Activated T-helper 17 cell treated with anti-CD3 and anti-CD28 coated beads, Interleukin-2, amount 50 U/mL, for 72 hours (primary cell): ENCODE measurements at places on chromosomes 7 and 10.
A peak's percentile ranks its signal among the peaks of the same experiment; 100 is the strongest.

- ATAC-seq, result no peak
Measured at GRCh38 chr7:78768859-78769258, 684.6 kb downstream of the MAGI2 start.

DNA sequence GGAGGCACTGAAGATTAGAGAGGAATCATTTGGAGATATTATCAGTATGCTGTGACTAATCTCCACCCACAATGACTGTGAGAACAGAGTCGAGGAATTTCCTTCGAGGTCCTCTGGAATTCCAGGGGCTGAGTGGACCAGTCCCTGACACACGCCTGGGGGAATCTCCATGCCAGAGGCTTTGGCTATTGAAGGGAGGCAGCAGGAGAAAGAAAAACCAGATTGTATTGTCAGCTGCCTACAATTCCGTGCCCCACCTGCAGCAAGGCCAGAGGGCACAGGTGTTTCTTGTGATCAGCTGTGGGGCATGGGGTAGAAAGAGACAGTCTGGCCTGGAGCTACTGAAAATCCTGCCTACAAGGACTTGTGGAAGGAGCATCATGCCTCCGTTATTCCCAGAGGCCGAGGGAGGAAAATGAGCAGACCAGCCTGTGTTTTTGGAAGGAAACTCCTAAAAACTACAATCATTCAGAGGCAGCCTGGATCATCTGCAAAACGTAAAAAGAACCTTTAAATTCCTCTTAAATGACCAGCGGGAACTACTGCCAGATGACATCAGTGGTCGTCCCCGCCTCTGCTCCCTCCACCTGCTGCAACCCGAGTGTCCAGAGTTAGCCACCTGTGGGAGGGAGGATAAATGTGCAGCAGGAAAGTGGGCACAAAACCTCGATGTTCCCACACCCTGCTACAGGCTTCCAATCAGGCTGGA lies 25.4 kb upstream of the ANK3 start:
- no peak for ATAC-seq

- ATAC-seq, result no peak
Measured at GRCh38 chr7:132065193-132065988, 509.0 kb upstream of the PODXL start.

DNA sequence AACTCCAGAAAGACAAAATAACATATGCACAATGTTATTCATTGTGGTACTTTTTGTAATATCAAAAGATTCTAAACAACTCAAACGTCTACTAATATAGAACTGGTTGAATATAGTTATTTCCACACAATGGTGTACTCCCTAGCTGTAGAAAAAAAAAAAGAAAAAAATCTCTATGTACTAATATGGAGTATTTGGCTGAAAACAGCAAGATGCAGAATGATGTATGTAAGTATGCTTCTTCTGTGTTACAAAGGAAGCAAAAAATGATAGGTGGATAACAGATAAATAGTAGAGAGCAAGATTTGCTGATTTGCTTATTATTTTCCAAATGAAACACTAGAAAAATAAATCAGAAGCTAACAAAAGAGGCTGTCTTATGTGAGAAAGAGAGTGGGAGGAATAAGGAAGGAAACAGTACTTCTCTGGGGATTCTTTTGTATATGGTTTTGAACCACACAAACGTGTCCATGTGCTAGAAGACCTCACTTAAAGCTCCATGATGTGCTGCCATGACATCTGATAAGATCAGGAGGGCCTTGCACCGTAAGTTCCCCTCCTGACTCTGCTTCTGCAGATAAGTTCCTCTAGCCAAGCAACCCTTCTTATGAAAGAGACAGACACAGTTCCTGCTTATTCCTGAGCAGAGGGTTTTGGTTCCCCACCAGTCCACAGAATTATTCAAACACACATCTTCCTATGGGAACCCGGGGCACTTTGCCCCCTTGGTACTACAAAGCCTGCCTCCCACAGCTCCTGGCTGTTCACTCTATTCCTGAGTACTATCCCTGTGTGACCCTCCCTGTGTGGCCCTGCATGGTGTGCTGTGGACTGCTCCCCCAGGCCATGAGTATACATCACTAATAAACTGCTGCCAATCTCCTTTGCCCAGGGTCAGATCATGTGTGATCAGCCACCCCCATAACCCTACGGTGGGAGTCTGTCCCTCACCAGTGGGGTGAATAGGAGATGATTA lies 159.1 kb downstream of the CCDC71L start:
- peak; percentile 25 for ATAC-seq

GRCh38 chr10:96656839-96657238 lies 63.5 kb downstream of the PIK3AP1 start:
- ATAC-seq, result no peak

DNA sequence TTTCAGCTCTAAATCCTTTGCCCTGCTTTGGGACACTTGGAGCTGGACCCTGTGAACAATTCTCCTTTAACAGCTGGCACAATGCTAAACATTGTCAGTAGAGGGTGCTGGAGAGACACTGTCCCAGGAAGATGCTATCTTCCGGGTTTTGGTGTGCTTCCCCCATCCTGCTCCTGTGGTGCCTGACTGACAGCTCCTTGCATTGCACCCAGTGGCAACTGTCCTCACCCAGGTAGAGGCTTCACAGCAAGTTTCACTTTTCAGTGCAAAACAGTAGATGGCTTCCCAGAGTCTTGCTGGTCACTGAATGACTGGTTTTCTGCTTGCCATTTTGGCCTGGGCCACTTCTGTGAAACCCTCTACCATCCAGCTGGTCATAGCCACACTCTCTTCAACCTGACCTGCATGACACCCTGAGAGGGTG lies 77.3 kb downstream of the CDC14C start:
- no peak for ATAC-seq

DNA sequence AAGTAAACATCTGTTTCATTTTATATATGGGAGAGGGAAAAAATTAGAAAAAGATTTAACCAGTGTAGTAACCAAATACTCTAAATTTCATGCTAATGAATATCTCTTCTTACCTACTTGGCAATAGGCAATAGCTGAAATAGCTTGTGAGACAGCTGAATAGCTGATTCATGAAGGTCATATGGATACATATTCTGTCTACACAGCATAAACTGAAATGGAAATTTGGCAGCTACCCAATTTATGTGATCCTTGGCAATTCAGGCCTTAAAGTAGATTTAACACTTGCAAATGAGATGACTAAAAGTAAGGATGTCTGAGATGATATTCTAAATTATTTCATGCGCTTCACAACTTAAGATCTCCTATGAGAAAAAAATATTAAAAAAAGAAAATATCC lies 261.2 kb upstream of the SEMA3A start:
- no peak for ATAC-seq

GRCh38 chr10:75870039-75870645 lies 438.7 kb downstream of the LRMDA start:
- no peak for ATAC-seq

GRCh38 chr7:26212921-26213718 lies 11.6 kb downstream of the CBX3 start:
- ATAC-seq, result no peak

DNA sequence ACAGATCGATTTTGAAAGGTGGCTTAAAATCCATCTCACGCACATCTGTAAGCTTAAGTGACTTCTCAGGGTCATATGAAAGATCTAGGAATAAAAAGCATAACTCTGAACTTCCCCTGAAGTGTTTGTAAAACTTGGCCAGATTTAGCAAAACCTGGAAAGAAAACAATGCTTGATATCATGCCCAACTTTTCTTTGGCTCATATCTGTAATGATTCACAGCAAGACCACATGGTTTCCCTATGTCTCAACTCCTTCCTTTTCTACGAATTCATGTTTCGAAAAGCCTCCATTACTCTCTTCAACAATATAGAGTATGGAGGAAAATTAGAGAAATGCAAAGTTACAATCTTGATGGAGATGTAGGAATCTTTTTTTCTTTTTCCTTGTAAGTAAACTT lies 20.1 kb upstream of the CABCOCO1 start:
- peak; percentile 38 for ATAC-seq

- no peak for ATAC-seq
Measured at GRCh38 chr7:132564090-132564489, 12.2 kb downstream of the PLXNA4 start.

- no peak for ATAC-seq
Measured at GRCh38 chr7:2224934-2225333, 7.8 kb downstream of the MAD1L1 start.

DNA sequence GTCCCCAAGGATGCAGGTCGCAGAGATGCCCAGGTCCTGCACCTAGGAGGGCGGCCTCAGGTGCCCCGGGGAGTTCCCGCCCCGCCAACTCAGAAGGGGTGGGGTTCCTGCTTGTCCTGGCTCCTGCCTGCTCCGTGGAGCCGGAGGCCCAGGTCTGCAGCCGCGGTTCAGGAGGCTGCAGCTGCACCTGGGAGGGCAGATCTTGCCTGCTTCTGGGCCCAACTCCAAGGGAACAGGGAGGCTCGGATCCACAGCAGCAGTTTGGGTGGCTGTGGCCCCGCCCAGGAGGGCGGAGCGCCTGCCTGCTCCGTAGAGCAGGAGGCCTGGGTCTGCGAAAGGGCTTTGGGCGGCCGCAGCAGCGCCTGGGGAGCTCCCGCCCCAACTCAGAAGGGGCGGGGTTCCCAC lies 108.2 kb upstream of the EGR2 start:
- no peak for ATAC-seq

DNA sequence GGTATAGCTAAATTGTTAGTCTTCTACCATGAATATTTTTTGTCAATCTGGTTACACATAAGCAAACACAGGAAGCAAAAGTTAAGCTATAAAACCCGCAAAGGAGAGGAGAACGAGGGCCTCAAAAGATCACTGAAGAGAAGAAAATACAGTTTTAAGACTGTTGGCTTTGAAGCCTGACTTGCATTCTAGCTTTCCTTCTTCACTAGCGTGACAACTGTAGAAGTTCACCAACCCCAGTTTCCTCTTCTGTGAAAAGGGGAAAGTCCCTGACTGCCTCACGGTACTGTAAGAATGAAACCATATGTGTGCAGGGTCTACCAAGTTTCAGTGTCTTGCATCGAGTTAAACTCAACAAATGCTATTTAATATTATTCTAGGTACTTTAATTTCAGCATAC lies 7.5 kb upstream of the LRRN3 start:
- ATAC-seq, result peak; percentile 90

- no peak for ATAC-seq
Measured at GRCh38 chr10:95567903-95568630, 6.9 kb upstream of the SORBS1 start.

DNA sequence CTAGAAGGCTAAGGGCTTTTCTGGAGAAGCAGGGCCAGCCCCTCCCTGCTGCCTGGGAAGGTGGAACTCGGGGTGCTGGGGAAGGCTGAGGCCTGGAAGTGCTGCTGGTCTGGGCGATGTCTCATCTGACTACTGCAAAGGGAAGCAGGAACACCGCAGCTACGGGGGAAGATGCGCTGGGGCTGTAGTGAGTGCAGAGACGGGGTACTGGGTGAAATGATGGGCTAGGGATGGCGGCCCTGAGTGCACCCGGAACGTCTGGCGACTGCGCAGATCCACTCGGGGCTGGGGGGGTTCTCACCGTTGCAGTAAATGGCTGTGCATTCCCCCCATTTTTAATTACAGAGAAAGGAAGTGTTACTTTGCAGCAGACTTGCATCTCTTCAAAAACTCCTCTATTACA lies 195.4 kb upstream of the ADARB2 start:
- peak; percentile 37 for ATAC-seq

- ATAC-seq, result no peak
Measured at GRCh38 chr7:135744938-135745702, 3.5 kb downstream of the FAM180A start.

- no peak for ATAC-seq
Measured at GRCh38 chr7:137919987-137920386, 73.2 kb upstream of the DGKI start.

GRCh38 chr10:63314020-63314419 lies 151.8 kb downstream of the JMJD1C start:
- ATAC-seq, result no peak

GRCh38 chr10:22481106-22481505 lies 135.8 kb downstream of the SPAG6 start:
- no peak for ATAC-seq

DNA sequence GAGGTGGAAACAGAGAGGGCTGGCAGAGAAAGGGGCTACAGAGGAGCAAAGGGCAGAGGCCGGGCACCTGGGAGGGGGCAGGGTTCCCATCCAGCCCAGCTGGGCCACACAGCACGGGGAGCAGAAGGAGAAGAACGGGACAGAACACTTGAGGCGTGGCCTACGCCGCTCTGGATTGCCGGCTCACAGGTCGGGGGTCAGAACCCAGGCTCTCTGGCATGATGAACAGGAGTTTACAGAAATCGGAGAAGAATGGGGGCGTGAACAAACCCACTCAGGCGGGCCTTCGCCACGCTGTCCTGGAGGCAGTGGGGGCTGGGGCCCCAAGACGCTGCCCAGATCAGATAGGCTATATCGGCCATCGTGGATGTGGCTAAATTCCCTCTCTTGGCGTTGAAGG lies 362.2 kb upstream of the SHH start:
- ATAC-seq, result no peak

- no peak for ATAC-seq
Measured at GRCh38 chr7:70553364-70553763, 578.6 kb upstream of the GALNT17 start.

DNA sequence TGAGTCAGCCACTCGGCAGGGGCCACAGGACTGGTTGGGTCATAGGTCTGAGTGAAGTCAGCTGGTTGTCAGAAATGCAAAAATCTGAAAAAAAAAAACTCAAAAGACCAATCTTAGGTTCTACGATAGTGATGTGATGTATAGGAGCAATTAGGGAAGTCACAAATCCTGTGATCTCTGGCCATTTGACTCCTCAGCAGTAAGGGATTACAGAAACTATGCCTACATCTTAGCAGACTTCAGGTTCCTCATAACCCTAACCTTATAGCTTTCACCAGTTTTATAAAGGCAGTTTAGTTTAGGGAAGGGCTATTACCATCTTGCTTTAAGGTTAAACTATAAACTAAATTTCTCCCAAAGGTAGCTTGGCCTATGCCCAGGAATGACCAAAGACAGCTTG lies 163.1 kb upstream of the HGF start:
- no peak for ATAC-seq

DNA sequence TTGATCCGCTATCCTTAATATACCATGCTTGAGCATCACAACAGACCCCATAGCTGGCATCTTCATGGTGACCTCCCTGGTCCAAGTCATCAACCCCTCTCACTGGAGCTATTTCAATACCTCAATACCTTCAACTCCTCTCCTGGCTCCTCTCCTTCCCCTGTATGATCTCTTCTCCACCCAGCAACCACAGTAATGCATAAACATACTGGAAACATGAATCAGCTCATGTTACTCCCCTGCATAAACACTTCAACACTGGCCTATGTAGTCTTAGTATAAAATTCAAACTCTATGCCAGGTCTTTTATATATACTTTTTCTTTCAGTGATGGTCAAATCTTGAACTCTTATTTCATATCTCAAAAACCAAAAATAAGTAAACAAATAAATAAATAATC lies 31.8 kb upstream of the TMEM273 start:
- no peak for ATAC-seq

- peak; percentile 23 for ATAC-seq
Measured at GRCh38 chr10:96511044-96511945, 2.4 kb downstream of the TLL2 start.

GRCh38 chr10:3264161-3264761 lies 91.7 kb upstream of the PITRM1 start:
- no peak for ATAC-seq

GRCh38 chr10:14621037-14621436 lies 153.7 kb downstream of the FAM107B start:
- no peak for ATAC-seq
